Hepatocyte (in vitro differentiated cells): ENCODE measurements at places on chromosomes 6 and 20.

DNA sequence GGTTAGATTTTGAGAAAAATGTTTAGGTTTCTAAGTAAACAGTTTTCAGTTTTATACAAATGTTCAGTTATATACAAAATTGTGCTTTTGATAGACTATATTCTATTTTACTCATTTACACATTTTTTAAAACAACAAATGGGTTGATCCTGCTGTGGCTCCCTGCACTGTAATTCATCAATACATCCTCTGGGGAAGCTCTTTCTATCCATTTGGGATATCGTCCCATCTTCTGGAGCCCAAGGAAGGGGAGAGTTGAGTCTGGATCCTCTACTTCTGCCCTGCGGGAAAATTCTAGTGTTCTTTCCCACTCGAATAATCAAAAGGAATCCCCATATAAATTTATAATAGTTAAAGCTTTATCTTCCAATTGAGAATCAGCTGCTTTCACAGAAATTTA is 75.0 kb downstream of the SYCP2L start:
- no peak for DNase-seq

DNA sequence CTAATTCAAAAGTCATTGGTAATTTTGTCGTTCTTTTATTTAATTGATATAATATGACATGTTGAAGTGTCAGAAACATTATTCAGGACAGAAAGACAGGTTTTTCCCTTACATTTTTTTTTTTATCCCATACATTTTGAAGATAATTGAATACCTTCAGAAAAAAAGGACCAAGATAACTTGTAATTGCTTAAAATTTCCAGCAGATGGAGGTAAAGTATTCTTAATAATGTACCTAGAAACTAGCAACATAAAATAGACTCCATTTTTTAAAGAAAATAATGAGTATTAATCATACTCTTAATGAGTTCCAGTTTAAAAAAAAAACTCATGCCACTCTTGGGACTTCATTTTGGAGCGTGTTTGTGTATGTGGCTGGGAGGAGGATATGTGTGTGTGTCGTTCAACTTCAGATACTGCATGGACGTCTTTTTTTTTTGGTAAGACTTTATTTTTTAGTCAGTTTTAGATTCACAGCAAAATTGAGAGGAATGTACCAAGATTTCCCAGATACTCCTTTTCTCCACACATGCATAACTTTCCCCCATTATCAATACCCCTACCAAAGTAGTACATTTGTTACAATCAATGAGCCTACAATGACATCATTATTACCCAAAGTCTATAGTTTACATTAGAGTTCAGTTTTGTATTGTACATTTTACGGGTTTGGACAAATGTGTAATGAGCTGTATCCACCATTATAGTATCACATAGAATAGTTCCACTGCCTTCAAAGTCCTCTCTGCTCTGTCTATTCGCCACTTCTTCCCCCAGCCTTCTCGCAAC is 79.4 kb downstream of the ROS1 start:
- peak; percentile 17 for DNase-seq

GRCh38 chr6:146968041-146968760 is 236.0 kb upstream of the STXBP5 start:
- DNase-seq, result peak; percentile 21

- no peak for DNase-seq
These were observed 140.1 kb upstream of the SNX9 start for GRCh38 chr6:157682856-157683481.

- DNase-seq, result no peak
These were observed 41.2 kb upstream of the DOK5 start for GRCh38 chr20:54434196-54434595.
